Activated effector memory CD4-positive, alpha-beta T cell treated with anti-CD3 and anti-CD28 coated beads, Interleukin-2, amount 50 U/mL, for 16 hours (primary cell): ENCODE measurements at places on chromosomes 3 and 15.

DNA sequence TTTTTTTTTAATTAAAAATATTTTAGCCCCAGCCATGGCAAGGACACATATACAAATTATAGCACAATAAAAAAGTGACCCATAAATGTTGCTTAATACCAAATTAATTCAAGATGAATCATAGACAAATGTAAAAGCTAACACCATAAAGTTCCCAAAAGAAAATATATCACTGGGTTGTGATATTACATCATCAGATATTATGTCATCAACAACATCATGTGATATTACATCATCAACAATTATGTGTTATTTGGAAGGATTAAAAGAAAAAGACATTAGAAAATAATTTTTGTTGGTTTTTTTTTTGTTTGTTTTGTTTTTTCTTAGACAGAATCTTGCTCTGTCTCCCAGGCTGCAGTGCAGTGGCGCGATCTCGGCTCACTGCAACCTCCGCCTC is 34.5 kb upstream of the ABHD10 start:
- no peak for DNase-seq

GRCh38 chr3:127263586-127264231 is 24.1 kb downstream of the PRR20G start:
- no peak for DNase-seq

DNA sequence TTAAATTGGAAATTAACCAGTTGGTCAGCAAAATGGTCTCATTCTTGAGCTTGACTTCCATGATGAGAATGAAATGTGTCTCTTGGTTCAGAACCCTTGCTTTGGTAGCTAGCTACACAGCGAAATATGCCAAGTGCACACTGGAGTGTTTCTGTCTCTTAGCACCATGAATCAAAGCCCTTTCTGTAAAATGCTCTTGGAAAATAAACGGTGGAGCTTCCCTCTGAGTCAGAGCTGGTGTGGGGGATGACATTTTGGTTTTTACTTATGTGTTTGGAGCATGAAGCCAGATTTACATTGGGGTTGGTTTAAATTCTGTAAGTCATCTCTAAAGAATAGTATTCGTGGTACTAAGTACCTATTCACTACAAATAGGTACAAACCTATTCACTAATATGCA is 85.1 kb upstream of the NANOGP8 start:
- DNase-seq = no peak

DNA sequence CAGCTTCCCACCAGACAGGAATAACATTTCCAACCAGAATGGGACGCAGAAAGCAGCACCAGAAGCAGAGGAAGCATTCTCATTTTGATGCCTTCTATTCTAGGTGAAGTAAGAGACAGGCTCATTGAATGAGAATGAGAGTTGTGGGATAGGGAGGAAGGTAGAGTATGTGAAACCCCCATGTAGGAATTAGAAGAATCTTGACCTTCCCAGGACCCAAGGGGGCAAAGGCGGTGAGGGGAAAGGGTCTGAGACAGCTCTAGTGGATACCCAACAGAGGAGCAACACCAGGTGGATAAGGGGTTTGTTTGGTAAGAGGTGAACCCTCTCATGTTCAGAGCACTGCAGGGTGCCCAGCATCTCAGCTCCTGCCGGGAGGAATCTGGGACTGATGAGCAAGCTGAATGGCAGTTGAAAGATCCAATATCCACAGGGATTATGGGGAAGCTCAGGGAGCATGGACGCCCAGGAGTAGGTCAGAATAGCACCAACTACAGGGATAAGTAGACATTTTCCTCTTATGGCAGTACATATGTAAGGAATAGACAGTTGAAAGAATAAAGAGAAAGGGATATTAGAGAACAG is 77.0 kb downstream of the PLCL2 start:
- DNase-seq = no peak
